Epithelial cell of umbilical artery (primary cell): ENCODE measurements at places on chromosomes 12 and 14. TPM values are rescaled to one million over a fixed set of nuclear protein-coding genes. Genes with fewer than 3 reads are reported as not detected.

ADCY6 gene
- 27.8 and 33.5 TPM in 2 replicates for total RNA-seq

RPS6KL1 gene
- total RNA-seq: 5.2 and 15.0 TPM in 2 replicates

MAP3K9 gene
- total RNA-seq: under 0.01 TPM in 2 replicates

PPFIBP1 gene
- total RNA-seq: 72.8 and 145 TPM in 2 replicates

EID3 gene
- total RNA-seq: 1.9 and 10.3 TPM in 2 replicates

EXOC3L4 gene
- total RNA-seq: not detected in 2 replicates
